Naive B cell (primary cell): ENCODE measurements at places on chromosomes 5 and 9. TPM values are rescaled to one million over a fixed set of nuclear protein-coding genes. Genes with fewer than 3 reads are reported as not detected.
A peak's percentile ranks its signal among the peaks of the same experiment; 100 is the strongest.

GRCh38 chr9:134618163-134618832, 23.3 kb upstream of the COL5A1 start:
- H3K27me3 ChIP-seq, result peaks cover 25% of the 10 kb centered on the region
- DNase-seq, result no peak
- no peaks in the 10 kb centered on the region for H3K4me1 ChIP-seq

- no peak for DNase-seq
- peaks cover 31% of the 10 kb centered on the region for H3K36me3 ChIP-seq
- H3K27me3 ChIP-seq, result no peaks in the 10 kb centered on the region
- peak overlapping the region; percentile 84 for H3K27ac ChIP-seq
These were observed 31.6 kb downstream of the ADAM19 start for GRCh38 chr5:157543825-157544622.

DNA sequence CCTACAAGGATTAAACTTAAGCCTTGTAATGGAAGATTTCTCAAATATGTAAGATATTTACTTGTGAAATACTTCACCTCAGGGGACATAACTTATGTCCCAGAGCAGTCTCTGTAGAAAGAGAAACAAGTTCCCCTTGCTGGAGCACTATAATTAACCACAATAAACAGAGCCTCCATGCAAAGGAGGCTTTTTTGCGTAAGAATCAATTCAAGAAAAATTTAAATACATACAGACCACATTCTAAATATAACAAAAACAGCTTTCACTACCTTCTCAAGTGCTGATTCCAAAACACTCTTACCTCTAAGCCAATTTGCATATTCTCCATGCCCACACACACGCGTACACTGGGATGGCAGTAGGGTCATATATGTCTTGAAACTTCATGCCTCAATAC, 30.7 kb upstream of the CCNB1 start:
- peaks cover 6% of the 10 kb centered on the region for H3K4me1 ChIP-seq
- peak overlapping the region; percentile 12 for H3K27ac ChIP-seq
- no peaks in the 10 kb centered on the region for H3K27me3 ChIP-seq
- H3K4me3 ChIP-seq, result peak overlapping the region; percentile 59

GRCh38 chr5:64814073-64814472, 45.3 kb downstream of the CWC27 start:
- no peak overlapping the region for H3K4me3 ChIP-seq
- DNase-seq, result no peak
- H3K36me3 ChIP-seq, result peaks cover 21% of the 10 kb centered on the region
- H3K27me3 ChIP-seq, result no peaks in the 10 kb centered on the region

Gene LCP2
- polyA plus RNA-seq, result 9.9 TPM

Gene CETN3
- polyA plus RNA-seq, result 21.8 TPM

Gene EXD3
- not detected for polyA plus RNA-seq

Gene ENTPD2
- not detected for polyA plus RNA-seq

Gene FUT7
- polyA plus RNA-seq, result 7.4 TPM

DNA sequence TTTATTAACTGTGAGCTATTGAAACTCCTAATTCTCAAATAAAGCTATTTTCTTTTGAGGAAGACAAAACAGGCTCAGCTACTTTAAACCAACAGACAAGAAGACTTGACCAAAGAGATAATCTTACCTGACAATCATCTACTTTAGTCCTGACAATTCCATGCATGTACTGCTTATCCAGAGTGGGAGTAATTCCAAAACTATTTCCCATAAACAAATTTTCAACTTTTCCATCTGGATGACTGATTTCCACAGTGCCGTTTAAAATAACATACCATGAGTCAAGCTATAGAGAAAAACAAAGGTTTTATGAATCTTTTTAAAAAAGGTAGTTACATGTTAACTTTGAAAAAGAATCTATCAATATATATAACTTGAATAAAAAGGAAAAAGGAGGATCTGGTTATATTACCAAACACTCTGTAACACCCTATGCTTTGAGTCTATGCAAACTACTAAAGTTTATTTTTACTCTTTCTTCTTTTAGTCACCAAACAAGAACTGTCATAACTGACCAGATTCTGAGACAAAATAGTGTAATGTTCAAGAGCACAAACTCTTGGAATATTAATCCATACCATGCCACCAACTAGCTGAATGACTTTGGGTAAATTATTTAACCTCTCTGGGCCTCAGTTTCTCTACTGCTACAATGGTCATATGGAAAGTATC, 129.7 kb downstream of the RAPGEF6 start:
- peak overlapping the region; percentile 81 for H3K27ac ChIP-seq
- peaks cover 19% of the 10 kb centered on the region for H3K4me1 ChIP-seq
- no peak for DNase-seq
- peak overlapping the region; percentile 76 for H3K4me3 ChIP-seq
- no peaks in the 10 kb centered on the region for H3K27me3 ChIP-seq

GRCh38 chr5:150120062-150120441, 33.7 kb upstream of the CSF1R start:
- no peak overlapping the region for H3K27ac ChIP-seq
- no peak for DNase-seq
- H3K4me3 ChIP-seq, result no peak overlapping the region
- H3K36me3 ChIP-seq, result no peaks in the 10 kb centered on the region

Gene ACO1
- 6.2 TPM for polyA plus RNA-seq

- DNase-seq, result no peak
- no peaks in the 10 kb centered on the region for H3K36me3 ChIP-seq
- H3K27ac ChIP-seq, result no peak overlapping the region
- H3K4me1 ChIP-seq, result no peaks in the 10 kb centered on the region
These were observed 408.4 kb downstream of the NTRK2 start for GRCh38 chr9:85077944-85078343.

Gene SHOC1
- not detected for polyA plus RNA-seq

GRCh38 chr5:78108564-78108963, 185.9 kb downstream of the AP3B1 start:
- H3K27ac ChIP-seq, result peak overlapping the region; percentile 94
- peaks cover 22% of the 10 kb centered on the region for H3K36me3 ChIP-seq
- DNase-seq, result peak; percentile 50
- H3K4me3 ChIP-seq, result peak overlapping the region; percentile 61

DNA sequence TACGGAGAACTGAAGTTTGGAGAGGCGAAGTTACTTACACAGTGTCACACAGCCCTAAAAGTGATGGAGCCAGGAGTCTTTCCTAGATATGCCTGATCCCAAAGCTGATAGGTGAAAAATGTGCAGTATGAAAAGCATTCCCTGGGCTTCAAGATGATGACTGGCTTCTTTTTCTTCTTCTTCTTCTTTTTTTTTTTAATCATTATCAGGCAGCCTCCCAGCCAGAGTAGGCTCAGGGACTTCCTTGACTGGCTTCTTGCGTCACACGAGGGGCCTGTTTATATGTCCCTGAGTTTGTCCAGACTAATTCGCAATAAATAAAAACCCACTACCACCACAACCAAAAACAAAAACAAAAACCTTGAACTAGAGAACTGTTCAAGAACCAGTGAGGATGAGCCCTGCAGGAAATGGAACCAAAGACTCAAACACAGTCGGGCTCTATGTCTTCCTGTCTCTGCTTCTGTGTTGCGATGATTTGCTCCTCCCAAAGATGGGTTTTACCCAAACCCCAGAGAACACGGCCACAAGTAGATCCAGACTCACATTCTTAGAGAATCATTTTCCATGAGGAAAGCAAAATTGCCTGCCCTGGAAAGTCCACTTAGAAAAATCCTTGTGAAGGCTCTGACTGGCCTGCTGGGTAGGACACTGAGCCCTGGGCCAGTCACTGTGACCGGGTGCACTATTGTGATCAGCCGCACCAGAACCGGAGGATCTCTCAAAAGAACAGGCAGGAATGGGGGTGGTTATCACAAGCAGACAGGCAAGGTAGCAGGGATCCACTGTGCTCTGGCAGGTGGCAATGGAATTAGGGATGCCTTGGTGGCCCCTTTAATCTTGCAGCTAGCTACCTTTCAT, 38.0 kb upstream of the ADAM19 start:
- no peaks in the 10 kb centered on the region for H3K36me3 ChIP-seq
- no peaks in the 10 kb centered on the region for H3K27me3 ChIP-seq
